Breast epithelium (tissue), 4 donors: ENCODE measurements at places on chromosomes 6 and 20. TPM values are rescaled to one million over a fixed set of nuclear protein-coding genes. Genes with fewer than 3 reads are reported as not detected.

Gene LGSN
- total RNA-seq: not detected

Gene PCK1
- 27.2 TPM for total RNA-seq

Gene CYB5R4
- total RNA-seq: 11.1 TPM

Gene LY6G6F
- total RNA-seq: not detected

Gene ENPP5
- 28.1 TPM for total RNA-seq

Gene HLA-DQA2
- total RNA-seq: 0.48 TPM

Gene ZNF311
- total RNA-seq: 0.96 TPM

Gene DLL1
- total RNA-seq: 3.8 TPM

Gene GSTA3
- total RNA-seq: not detected

Gene DSN1
- 13.1 TPM for total RNA-seq

Gene MACROD2
- 6.7 TPM for total RNA-seq

Gene DDX43
- 5.9 TPM for total RNA-seq

Gene STX16
- 54.4 TPM for total RNA-seq

- no peak for DNase-seq
These were observed 191.1 kb downstream of the TASP1 start for GRCh38 chr20:13447385-13448180.

DNA sequence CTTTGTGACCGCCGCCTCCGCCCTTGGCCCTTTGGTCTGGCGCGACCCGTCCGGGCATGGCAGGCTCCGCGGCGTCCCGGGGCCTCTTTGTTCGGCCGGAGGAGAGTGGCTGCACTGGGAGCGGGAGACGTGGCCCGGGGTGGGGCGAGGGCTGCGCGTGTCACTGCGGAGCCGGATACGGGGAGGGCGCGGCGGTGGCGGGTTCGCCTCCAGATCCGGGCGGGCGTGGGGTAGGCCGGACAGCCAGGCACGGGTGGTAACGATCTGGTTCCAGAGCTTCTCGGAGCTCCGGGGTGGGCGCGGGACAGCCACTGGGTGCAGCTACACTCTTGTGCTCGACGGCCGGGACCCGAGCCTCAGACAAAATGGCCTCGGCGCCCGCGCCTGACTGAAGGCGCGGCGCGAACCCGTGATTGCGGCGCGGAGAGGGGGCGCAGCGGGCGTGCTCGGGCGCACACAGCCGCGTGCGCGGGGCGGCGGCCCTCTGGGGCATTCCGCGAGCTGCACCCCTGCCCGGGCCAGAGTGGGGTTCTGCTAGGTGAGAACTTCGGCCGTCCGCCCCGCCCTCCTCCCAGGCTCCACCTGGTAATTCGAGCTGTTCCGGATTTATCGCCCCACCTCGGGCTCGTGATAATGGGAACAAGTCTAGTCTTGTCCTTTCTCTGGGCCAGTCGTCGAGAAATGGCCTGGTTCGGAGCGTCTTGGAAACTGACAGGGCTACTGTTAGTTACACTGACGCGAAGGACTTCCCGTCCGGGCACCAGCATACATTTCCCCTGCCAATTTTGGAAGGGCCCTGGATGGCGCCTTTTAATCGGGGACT lies 1.0 kb downstream of the LOC128125822 start:
- DNase-seq: peak; percentile 88

- no peak for DNase-seq
These were observed 668.7 kb upstream of the SLC35B3 start for GRCh38 chr6:9103876-9104521.

- no peak for DNase-seq
These were observed 15.1 kb upstream of the TRIM39 start for GRCh38 chr6:30311671-30312070.

DNA sequence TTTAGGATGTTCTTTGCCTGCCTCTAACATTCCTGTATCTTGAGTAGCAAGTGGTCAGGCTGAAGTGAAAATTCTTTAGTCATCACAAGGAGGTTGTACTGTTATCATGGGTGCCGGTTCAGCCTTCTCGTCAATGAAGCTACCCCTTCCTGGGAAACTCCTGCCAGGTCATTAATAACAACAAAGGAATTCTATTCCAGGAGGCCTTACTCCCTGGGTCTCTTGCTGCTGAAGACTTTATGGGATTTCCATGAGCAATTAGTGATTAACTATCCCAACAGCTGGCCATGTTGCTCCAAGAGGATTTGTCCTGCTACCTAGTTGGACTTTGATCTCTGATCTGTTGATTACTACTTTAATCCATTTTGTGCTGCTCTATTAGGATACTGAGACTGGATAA lies 62.7 kb upstream of the ELOVL5 start:
- no peak for DNase-seq

DNA sequence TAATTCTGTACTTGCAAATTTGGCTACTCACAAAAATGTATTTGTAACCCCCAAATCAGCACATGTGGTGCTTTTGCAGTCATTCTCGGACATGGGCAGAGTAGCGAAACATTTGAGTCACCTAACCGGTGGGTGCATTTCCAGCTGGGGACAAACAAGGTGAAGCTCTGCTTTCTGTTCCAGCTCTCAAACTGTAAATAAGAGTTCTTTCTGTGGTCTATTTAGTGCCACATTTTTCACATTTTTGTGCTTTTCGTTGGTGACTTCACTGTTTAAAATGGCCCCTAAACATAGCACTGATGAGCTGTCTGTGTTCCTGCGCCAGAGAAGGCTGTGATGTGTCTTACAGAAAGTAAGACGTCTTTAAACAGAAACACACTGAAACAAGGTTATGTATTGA lies 244.5 kb downstream of the CDC5L start:
- DNase-seq: no peak

GRCh38 chr6:34359418-34360158 lies 32.9 kb downstream of the NUDT3 start:
- DNase-seq: no peak

- DNase-seq: no peak
These were observed 11.8 kb downstream of the ADTRP start for GRCh38 chr6:11766589-11767450.

DNA sequence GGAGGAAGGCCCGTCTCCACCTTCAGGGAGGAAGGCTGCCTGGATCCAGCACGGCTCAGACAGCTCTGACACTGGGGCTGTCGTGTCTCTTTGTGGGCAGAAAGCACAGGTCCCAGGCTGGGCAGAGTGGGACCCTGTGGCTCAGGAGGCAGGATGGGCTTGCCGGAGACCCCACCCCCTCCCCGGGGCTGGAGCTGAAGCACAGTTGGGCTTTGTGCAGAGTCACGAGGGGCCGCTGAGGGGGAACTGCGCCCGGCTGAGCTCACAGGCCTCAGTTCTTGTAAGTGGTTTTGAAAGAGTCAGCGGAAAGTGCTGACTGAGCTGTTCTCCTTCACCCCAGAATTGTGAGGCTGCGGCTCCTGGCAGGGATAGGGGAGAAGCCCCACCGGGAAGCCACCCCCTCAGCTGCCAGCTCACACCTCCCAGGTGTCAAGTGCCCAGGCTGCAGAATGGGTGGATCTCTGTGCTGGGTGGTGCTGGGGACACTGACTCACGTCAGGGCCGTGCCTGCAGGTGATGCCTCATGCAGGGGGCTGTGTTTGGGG lies 145.5 kb upstream of the RNF24 start:
- no peak for DNase-seq

- no peak for DNase-seq
These were observed 98.2 kb upstream of the DTNBP1 start for GRCh38 chr6:15761045-15761502.

DNA sequence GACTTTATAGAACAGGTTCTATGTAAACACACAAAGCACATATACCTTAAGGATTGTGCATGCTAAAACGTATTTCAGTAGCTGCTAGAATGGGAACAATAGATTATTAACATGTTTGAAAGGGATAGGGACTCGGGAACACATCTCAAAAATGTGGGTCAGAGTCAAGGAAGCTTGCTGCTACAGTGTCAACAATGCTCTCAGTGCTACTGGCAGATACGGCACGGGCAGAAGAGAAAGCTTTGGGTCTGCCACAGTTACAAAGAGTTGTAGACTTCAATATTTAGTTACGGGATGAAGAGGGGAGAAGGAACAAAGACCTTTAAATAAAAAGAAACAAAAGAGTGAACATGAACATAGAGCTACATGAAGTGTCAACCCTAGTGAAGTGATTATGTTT lies 170.5 kb downstream of the BACH2 start:
- DNase-seq: no peak

DNA sequence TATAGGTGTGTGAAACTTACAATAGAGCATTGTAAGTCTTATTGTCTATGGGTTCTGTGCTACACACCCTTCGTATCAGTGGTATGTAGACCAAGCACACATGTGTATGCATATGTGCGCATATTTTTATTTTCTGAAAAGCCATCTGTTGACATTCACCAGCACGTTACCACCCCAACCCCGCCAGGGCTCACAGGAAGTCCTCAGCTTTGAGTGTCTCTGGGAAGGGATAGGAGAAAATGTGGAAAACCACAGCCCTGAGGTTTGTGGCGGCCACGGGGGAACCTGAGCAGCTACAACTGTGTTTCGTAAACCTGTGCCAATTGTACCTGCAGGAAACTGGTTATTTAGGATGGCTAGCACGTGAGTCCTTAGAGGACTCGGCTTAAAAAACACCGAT lies 123.3 kb upstream of the PHACTR3 start:
- no peak for DNase-seq

- no peak for DNase-seq
These were observed 166.0 kb upstream of the PROKR2 start for GRCh38 chr20:5482791-5483190.

DNA sequence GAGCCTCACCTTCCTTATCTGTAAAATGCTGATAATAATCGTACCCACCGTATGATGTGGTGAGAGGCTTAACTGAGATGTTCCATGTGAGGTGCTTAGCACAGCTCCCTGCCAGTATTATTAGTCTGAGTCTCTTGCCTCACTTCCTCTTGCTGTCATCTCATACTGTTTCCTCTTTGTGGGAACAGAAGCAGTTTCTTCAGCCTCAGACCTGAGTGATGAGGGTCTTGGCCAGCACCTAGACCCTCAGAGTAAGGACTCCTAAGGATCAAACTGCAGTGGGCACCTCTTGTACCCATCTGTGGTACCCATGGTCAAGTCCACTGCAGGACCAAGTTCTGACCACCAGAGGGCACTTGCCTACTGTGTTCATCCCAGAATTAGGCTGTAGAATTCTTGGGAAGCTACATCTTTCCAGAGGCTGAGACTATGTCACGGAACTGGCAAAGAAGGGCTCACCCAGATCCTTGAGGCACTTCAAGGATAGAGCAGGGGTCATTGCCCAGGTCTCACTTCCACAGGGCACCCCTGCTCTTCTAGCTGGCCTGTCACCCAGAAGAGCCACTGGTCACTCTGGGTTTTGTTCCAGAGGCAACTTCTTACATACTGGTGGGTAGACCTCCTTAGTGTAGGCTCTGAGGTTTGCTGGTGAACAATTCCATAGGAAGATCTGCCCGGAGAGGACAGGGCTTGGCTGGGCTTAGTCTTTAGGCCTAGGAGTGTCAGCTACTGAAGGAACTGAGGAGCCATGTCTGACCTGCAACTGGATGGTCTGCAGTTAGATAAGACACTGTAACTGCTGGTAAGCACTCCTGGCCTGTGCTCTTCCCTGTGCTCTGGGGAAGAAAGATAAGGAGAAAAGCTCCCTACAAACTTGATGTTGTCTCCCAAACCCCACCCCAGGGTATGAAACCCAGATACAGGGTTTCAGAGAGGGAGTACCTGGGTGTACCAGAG lies 20.6 kb upstream of the SGK2 start:
- DNase-seq: peak; percentile 60

DNA sequence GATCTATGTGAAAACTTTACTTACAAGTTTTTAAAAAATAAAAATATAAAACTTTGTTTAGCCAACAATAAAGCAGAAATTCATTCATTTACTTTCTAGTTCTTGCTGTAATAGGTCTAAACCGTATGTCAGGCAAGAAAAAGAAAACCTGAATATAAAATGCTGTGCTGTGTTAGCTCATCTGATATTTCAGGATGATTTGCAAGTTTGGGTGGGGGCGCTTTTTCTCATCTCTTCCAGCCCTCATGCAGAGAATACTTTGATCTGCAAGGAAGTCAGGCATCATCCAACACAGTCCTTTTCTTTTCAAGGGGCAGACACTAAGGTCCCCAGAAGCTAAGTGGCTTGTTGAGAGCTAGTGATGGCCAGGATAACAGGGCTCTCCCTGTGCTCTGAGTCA lies 153.2 kb downstream of the TBC1D7 start:
- DNase-seq: no peak

DNA sequence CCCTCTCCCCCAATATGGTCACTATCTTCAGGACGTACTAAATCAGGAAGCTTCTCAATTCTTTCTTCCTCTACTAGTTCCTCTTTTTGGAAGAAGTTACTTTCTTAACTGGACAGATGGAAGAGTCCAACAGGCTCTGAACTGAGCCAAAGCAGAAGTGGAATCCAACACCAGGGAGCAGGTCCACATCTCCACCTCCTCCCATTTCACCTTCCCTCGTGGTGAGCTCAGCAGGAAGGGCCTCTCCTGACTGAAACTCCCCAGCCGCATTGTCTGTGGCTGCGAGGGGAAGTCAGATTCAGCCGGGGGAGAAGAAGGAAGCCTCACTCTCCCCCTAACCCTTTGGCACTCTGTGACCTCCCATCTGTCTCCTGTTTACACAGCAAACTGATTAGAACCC lies 63.8 kb upstream of the UST start:
- DNase-seq: no peak

DNA sequence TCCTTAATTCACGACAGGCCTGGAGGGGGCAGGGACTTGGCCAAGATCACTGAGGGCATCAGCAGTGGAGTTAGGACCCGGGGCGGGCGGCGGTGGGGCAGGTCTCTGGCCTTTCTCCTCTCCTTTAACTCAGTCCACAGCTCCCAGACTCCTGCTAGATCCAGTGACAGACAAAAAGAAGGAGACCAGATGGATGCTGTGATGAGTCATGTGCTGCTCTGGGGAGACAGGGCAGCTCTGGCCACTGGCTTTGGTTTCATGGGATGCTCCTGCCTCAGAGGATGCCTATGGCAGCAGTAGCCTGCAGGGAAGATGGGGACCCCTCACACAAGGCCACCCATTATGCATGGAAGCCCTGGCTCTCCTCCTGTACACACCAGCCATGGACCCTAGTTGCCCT lies 20.5 kb downstream of the EPB41L1 start:
- DNase-seq: no peak

GRCh38 chr6:167856999-167857660 lies 30.4 kb downstream of the AFDN start:
- no peak for DNase-seq

DNA sequence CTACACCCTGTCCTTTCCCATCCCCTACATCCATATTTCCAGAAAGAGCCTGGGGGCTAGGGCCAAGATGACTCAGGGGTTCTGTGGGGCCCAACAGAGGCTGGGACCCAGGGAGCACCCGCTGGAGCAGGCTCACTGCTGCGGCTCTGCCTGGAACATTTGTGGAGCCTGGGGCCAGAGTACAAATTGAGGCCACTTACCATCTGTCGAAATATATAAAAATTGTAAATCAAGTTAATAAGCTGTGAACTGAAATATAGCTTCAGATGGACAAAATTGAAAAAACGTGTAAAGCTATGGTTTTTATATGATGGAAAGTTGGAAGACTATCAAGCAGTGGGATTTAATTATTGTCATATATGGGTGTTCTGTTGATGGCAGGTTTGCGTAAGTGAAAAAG lies 82.9 kb upstream of the ATXN1 start:
- DNase-seq: no peak
